Testis (tissue), 5 donors: ENCODE measurements at places on chromosomes 12 and 14. TPM values are rescaled to one million over a fixed set of nuclear protein-coding genes. Genes with fewer than 3 reads are reported as not detected.

- DNase-seq = no peak
- H3K4me3 ChIP-seq = no peak overlapping the region
- H3K36me3 ChIP-seq = no peaks in the 10 kb centered on the region
- no peaks in the 10 kb centered on the region for H3K27me3 ChIP-seq
- no peaks in the 10 kb centered on the region for H3K4me1 ChIP-seq
- H3K27ac ChIP-seq = no peak overlapping the region
Measured at GRCh38 chr14:53368711-53369201, 215.6 kb upstream of the DDHD1 start.

DNA sequence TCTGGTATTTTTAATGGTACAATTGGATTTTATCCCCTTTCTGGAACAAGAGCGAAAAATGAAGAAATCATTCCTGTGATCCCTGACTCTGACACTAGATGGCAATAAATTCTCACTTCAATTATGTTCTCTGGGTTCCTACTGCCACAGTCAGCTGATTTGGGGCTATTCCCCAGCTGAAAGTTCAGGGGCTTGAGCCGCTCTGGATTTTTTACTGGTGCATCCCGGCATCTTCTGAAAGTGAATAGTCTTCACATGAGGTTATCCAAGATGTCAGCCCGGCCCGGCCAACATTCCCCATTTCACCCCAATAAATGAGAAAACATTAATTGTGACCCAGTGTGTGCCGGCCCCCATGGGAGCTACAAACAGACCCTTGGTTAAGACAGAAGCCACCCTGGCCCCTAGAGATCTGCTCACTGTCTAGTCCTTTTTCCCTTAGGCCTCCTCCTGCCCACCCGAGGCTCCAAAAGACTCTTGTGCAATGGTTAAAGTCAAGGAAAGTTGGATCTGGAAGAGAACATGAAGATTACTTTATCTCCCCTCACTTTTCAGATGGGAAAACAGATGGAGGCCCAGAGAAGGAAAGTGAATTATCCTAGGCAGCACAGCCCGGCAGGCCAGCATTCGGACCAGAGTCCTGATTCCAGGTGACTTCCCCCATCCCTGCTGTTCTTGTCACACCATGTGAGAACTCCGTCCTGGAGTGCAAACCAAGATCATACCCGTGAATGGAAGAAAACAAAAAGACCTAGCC, 20.8 kb downstream of the CKAP4 start:
- H3K27ac ChIP-seq = no peak overlapping the region
- peaks cover 10% of the 10 kb centered on the region for H3K4me1 ChIP-seq
- H3K27me3 ChIP-seq = no peaks in the 10 kb centered on the region
- no peak overlapping the region for H3K4me3 ChIP-seq
- no peak for DNase-seq

DNA sequence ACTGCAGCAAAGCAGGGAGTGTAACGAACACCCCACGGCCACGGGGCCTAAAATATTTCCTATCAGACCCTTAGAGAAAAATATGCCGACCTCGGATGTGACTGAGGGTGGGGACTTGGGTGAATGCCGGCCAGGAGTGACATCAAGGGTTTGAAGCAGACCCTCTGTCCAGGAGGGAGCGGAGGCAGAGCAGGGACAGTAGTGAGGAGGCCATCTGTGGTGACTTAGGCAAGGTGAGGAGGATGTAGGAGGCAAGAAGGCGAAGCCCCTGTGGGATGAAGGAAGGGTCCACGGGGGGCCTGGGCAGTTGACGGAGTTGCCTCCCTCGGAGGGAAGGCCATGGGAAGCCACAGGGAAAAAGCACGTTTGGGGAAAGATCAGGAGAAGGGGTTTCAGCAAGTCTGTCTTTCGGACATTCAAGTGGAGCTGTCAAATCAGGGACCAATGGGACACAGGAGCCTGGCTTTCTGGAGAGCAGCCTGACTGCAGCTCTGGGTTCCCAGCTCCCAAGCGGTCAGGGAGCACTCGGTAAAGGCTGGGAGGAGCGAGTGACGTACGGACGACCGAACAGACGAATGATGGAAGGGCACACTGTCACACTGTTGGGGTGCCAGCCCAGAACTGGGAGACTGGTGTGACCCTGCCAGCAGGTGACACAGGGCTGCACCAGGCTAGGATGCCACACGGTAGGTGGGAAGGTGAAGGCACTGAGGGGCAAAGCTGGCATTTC, 74.3 kb downstream of the MOK start:
- H3K27ac ChIP-seq = no peak overlapping the region
- no peak overlapping the region for H3K4me3 ChIP-seq
- DNase-seq = no peak

DNA sequence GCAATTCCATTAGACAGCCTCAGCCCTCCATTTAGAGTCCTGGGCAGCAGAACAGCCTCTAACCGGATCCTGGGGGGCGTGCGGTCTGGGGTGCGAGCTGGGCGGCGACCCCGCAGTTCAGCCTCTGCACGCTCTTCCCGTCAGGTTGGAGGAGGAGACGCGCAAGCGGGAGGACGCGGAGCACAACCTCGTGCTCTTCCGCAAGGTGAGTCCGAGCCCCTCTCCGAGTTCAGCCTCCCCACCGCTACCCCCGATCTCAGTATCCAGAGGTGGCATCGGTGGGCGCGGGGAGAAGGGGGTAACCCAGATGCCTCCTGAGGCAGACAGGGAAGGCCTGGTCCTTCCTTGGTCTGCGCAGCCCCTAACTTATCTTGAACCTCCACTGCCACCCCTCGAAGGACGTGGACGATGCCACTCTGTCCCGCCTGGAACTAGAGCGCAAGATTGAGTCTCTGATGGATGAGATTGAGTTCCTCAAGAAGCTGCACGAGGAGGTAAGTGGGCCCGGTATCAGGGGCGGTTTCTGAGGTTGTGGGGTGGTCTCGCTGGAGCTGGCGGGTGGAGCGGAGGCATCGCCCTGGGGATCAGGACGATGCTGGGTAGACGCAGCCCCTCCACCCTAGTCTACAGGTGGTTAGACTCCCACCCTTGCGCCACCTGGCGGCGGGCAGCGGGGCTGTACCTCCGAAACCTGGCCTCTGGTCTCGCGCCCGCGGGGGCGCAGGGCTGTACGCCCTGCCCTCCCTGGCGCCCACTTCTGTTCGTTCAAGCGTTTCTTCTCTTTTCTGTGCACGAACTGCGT, 1.3 kb downstream of the PRPH start:
- peak; percentile 64 for DNase-seq
- no peaks in the 10 kb centered on the region for H3K36me3 ChIP-seq

- H3K4me3 ChIP-seq = no peak overlapping the region
- DNase-seq = no peak
- H3K36me3 ChIP-seq = no peaks in the 10 kb centered on the region
- no peaks in the 10 kb centered on the region for H3K4me1 ChIP-seq
- H3K27ac ChIP-seq = no peak overlapping the region
Measured at GRCh38 chr14:39781466-39781865, 349.2 kb upstream of the FBXO33 start.

DNA sequence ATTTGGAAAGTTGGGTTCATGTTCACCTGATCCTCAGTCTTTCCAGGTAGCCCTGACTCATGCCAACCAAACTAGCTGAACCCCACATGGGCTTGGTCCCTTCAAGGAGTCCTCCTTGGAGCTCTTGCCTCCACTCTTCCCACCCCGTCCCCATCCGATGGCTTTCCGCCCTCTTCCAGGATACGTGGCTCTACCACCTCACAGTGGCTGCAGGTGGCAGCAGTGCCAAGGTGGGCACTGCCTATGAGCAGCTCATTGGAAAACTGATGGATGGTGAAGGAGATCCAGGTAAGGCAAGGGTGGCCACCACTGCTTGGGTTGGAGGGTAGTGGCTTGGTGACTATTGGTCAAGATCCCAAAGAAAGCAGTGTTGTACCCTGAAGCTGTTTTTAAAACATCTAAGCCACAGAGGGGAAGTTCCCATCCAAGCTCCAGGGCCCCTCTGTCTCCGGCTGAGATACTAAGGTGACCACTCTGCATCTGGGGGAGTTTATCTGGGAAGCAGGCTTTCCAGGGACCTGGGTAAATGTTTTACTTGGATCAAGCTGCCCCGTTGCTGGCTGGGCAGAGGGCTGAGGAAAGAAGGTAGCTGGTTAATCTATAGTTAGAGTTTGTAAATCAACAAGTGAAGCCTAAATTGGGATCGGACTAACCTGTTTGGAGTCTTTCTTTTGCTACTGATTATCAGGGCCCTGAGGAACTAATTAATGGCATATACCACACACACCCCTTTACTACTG, 23.7 kb downstream of the PIGH start:
- no peaks in the 10 kb centered on the region for H3K36me3 ChIP-seq
- H3K27me3 ChIP-seq = no peaks in the 10 kb centered on the region
- no peak for DNase-seq

DNA sequence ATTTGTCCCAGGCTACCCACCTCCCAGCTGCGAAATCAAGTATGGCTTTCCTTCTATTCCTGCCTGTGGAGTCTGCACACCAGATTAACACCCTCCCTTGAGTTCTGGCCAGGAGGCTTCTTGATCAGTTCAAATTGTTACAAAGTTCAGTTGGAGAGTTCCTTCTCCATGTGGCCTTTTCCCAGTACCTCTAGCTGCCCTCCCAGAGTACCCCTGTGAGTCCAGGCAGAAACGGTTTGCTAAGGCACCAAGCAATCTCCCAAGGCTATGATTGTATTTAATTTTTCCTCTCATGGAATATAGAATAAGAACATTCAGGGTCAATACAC, 49.7 kb upstream of the ERGIC2 start:
- no peak overlapping the region for H3K27ac ChIP-seq
- H3K27me3 ChIP-seq = no peaks in the 10 kb centered on the region
- peak; percentile 46 for DNase-seq

- H3K4me1 ChIP-seq = peaks cover 28% of the 10 kb centered on the region
- DNase-seq = no peak
- peak overlapping the region; percentile 53 for H3K4me3 ChIP-seq
- H3K27ac ChIP-seq = peak overlapping the region; percentile 85
Measured at GRCh38 chr12:6614513-6615172, 7.5 kb upstream of the CHD4 start.

DNA sequence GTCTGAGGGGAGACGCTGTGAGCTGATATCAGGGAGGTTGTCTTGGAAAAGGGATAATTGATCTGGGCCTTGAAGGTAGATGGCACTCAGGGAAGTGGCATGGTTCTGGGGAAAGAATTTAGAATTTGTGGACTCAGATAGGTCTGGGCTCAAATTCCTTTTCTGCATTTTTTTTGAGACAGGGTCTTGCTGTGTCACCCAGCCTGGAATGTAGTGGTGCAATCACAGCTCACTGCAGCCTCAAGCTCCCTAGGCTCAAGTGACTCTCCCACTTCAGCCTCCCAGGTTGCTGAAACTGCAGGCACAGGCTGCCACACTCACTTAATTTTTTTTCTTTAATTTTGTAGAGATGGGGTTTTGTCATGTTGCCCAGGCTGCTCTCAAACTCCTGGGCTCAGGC, 98.1 kb upstream of the NCOR2 start:
- H3K4me3 ChIP-seq = no peak overlapping the region
- H3K27ac ChIP-seq = no peak overlapping the region
- DNase-seq = no peak

GRCh38 chr14:52233693-52234092, 33.8 kb upstream of the PTGDR start:
- DNase-seq = no peak
- no peaks in the 10 kb centered on the region for H3K27me3 ChIP-seq

DNA sequence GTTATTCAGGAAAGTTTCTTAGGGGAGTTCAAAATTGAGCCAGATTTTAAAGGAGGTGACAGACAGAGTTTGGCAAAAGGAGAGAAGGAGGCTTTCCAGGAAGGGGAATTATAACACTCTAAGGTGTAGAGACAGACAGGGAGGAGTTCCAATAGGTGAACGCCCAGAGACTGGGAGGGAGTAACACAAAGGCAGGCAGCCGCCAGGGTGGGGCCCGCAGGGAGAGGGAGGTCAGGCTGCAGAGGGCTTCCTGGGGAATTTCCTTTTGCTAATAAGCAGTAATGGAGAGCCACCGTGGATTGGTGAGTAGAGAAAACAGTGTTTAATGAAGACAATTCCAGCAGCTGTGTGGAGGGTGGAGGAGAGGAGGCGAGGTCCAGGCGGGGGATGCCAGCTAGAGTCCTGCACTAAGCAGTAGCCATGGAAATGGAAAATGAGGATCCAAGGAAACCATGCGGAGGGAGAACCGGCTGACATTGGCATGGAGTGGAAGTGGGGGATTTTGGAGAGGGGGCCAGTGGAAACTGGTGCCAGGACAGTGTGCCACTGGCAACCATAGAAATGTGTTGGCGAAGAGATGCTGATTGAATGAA, 22.2 kb downstream of the GRIN2B start:
- H3K36me3 ChIP-seq = no peaks in the 10 kb centered on the region
- H3K27me3 ChIP-seq = no peaks in the 10 kb centered on the region
- no peak overlapping the region for H3K27ac ChIP-seq
- DNase-seq = no peak
- H3K4me3 ChIP-seq = no peak overlapping the region

DNA sequence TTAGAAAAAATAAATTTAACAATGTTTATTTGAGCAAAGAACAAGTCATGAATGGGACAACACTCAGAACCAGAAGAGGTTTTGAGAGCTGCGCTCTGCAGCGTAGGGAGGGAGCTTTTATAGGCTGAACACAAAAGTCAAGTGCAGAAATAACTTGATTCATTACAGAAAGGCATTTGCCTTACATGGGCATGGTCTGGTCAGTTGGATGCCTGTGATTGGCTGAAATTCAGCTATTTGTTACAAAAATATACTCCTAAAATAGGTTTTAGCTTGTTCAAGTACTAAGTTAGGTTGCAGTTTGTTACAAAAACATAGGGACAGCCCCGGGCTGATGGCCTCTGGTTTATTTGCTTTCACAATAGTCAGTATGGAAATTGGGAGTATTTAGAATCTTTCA, 118.0 kb downstream of the NUAK1 start:
- no peaks in the 10 kb centered on the region for H3K27me3 ChIP-seq
- H3K36me3 ChIP-seq = no peaks in the 10 kb centered on the region
- no peak for DNase-seq
- H3K27ac ChIP-seq = no peak overlapping the region

- no peaks in the 10 kb centered on the region for H3K27me3 ChIP-seq
- H3K36me3 ChIP-seq = peaks cover 4% of the 10 kb centered on the region
- no peaks in the 10 kb centered on the region for H3K4me1 ChIP-seq
- no peak overlapping the region for H3K4me3 ChIP-seq
- no peak for DNase-seq
Measured at GRCh38 chr14:35231207-35231760, 60.9 kb upstream of the PSMA6 start.

Gene INSM2
- total RNA-seq = 2.4 TPM

Gene FLRT2
- 34.4 TPM for total RNA-seq

Gene RNASE7
- 0.43 TPM for total RNA-seq

Gene PMEL
- 8.9 TPM for total RNA-seq

Gene SERPINA4
- 0.19 TPM for total RNA-seq

Gene GPR132
- 2.5 TPM for total RNA-seq

Gene CRIP1
- 4.4 TPM for total RNA-seq

Gene TPPP2
- total RNA-seq = 94.3 TPM

Gene FSCB
- 69.1 TPM for total RNA-seq
